Muscle of leg (tissue), 16 donors: ENCODE measurements at places on chromosomes 2 and 18.

GRCh38 chr2:50885948-50886347, 146.0 kb downstream of the NRXN1 start:
- no peak for DNase-seq

DNA sequence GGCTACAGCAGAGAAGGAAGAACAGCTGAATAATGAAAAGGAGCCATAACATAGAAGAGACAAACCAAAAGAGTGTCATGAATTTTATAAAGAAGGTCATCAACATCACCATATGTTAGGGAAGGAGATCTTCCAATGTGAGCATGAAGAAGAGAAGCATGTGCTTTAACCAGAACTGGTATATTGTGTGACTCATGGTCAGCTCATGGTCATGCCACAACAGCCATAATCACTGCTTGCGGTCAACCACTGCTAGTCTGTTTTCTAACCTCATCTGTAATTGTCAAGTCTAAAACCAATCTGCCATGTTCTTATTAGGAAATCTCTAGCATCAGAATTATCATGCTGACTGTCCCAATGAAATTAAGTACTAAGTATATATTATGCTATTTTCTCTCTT, 204.1 kb upstream of the VRK2 start:
- DNase-seq = no peak

- no peak for DNase-seq
Measured at GRCh38 chr2:63984606-63985359, 34.4 kb downstream of the VPS54 start.

DNA sequence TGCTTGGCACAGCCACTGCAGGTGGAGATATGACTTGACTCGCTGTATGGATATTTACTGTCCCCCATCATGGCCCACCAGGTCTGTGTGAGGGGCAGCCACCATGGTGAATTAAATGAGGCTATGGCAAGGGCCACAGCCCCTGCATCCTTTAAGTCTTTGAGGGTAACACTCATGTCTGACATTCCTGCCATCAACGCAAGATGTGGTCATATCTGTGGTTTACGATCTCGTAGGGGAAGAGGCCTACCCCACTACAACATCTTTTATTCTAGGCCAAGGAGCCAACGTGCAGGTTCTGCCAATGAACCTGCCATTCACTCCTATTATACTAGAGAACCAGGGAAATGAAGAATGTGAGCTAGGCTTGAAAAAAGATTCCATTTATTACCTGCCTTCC, 381.6 kb upstream of the ID2 start:
- no peak for DNase-seq

DNA sequence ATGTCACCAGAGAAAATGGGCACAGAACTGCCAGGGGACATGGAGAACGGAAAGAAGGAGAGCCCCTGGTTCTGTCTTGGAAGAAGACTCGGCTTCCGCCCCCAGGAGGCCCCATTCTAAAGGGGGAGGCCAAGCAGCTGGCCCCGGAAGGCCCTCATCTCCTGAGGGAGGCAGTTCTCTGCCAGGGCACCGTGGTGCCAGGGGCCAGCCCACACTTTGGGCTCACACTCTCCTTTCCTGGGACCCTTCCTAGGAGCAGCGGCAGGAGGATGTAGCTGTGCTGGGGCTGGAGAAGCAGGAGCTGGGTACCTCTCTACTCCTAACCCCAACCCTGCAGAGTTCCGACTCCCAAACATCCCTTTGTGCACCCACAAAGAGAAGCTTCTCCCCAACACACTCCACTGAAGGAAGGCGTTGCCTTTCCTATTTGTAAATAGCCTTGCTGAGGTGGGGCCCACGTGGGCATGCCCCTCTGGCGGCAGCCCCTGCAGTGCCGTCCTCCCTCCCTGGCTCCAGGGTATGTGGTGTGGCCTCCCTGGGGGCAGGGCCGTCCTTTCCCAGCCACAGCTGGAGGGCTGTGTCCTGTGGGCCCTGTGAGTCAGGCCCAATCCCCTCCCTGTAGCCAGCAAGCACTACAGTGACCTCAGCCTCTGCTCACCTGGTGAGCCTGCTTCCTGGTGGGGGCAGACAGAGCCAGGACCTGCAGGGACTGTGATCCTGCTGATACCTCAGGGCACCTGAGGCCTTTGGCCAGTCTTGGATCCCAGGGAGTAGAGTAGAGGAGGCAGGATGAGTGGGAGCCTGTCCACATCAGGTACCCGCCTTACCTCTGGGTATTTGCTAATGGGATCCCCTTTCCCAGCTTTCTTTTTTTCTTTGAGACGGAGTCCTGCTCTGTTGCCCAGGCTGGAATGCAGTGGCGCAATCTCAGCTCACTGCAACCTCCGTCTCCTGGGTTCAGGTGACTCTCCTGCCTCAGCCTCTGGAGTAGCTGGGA, 26.6 kb downstream of the ZFP36L2 start:
- no peak for DNase-seq

GRCh38 chr2:232139171-232139594, 177.7 kb downstream of the DIS3L2 start:
- DNase-seq = no peak

DNA sequence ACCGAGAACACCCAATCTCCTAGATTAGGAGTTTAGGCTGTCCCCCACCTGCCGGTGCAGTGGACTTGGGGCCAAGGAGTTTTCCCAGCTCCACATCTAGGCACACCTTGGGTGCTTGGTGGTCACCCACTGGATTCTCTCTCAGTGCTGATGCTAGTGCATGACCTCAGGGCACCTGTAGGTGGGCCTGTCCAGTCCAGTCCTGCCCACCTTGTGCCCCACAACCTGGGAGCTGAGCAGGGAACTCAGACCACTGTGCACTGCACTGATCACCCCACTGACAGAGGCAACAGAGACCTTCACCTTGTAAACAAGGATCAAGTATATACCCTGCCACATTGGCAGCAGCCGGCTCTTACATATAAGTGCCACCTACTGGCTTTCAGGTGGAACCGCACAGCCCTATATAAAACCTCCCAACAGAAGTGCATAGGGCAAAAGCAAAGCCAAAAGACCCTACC, 12.7 kb upstream of the CDH19 start:
- DNase-seq = no peak

DNA sequence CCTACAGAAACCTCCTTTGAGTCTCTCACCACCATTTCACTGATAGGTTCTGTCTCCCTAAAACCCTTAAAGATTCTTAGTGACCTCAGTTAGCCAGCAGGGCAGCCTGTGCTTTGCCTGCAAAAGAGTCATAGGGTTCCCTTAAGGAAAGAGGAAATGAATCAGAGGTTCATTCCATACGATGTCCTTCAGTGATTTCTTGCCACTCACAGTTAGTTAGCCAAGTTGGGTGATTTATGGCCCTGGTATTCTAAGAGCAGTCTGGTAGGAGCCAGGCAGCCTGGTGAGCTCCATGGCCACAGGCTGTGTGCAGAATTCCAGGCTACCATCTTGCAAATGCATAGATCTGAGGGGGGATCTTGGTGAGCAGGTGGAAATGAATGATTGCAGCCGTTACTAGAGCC, 18.7 kb upstream of the CCBE1 start:
- no peak for DNase-seq

- no peak for DNase-seq
Measured at GRCh38 chr2:159759577-159759976, 38.4 kb downstream of the CD302 start.

DNA sequence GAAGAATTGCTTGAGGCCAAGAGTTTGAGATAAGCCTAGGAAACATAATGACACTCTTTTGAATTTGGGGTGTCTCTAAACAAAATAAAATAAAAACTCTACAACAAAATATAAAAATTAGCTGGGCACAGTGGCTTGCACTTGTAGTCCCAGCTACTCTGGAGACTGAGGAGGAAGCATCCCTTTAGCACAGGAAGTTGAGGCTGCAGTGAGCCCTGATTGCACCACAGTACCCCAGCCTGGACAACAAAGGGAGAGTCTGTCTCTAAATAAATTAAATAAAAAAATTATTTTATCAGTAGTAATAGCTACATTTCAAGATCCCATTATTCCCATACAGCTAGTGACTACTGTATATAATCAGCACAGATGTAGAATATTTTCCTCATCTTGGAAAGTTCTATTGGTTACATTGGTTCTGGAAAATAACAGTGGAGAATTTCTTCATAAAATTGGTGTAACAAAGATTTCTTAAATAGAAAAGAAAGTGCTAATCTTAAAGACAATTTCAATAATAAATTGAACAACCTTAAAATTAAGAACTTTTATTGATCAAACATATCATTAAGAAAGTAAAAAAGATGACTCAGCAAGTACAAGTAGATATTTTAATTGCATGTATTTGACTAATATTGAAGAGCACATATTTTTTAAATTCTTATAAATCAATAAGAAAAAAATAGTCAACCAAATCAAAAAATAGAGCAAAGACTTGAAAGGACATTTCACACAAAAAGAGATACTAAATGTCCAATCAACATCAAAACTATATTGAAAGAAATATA, 90.4 kb upstream of the KYNU start:
- no peak for DNase-seq

DNA sequence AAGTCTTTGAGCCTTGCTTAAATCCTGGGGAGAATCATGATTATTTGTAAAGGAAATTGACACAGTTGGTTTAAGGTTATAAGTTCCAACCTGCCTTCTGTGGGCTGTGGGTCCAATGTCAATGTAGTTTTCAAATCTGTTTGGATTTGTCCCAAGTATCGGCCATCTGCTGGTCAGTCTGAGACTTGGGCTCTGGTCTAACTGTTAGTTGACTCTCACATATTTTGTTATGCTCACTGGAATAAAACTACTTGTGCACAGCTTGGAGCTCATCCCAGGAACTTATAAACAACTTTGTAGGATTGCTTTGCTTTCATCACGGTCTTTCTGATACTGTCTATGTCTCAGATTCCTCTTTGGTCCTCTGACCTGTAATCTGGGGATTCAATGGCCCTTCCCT, 1026.2 kb upstream of the ZEB2 start:
- no peak for DNase-seq

- DNase-seq = no peak
Measured at GRCh38 chr18:76486038-76486437, 9.0 kb downstream of the ZNF516 start.

DNA sequence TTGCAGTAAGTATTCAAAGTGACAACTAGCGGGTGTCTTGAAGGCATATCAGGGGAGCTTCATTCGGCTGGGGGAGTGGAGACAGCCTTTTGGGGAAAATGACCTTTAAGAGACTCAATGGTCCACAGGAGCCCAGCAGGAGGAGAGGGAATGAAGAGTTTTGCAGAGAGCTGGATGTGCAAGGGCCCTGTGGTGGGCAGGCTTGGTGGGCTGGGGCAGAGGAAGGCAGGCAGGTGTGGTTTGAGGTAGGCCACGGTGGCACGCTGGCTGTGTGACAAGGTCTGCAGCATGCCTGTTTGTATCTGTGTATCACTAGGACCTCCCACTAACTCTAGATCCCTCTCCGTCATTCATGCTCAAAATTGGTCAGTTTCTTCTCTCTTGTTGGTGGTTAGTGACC, 53.7 kb downstream of the CD8B2 start:
- no peak for DNase-seq

DNA sequence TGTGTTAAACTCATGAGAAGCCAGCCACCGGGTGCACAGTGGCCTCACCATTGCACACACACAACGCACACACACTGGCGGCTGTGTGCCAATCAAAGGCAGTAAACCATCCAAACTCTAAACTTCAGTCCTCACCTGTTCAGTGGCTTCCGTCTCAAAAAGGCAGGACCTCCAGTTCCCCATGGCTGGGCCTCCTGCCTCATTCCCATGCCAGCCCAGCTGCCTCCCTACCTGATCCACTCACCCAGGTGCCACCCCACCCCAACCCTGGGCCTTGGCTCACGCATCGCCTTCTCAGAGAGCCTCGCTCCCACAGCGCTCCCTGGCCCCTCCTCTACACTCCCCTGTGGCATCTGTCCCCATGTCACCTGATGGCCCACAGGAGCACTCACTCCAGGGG, 190.9 kb downstream of the EIPR1 start:
- DNase-seq = no peak

DNA sequence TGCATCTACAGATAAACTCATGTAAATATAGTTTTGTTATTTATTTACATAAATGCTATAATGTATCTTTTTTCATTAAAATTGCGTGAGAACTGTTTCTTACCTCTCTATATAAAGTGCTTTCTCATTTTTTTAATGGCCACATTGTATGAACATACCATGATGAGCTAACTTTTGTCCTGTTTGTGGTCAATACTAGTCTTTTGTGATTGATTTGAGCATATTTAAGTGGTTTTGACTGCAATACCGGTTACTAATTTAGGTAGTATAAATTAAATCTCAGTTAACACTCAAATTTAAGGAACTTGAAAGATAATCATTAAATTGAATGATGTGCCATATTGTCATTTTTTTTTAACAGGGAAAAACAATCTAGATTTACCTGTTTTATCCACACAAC, 108.2 kb downstream of the HAUS1 start:
- no peak for DNase-seq

GRCh38 chr2:36300697-36301096, 54.9 kb upstream of the CRIM1 start:
- no peak for DNase-seq

DNA sequence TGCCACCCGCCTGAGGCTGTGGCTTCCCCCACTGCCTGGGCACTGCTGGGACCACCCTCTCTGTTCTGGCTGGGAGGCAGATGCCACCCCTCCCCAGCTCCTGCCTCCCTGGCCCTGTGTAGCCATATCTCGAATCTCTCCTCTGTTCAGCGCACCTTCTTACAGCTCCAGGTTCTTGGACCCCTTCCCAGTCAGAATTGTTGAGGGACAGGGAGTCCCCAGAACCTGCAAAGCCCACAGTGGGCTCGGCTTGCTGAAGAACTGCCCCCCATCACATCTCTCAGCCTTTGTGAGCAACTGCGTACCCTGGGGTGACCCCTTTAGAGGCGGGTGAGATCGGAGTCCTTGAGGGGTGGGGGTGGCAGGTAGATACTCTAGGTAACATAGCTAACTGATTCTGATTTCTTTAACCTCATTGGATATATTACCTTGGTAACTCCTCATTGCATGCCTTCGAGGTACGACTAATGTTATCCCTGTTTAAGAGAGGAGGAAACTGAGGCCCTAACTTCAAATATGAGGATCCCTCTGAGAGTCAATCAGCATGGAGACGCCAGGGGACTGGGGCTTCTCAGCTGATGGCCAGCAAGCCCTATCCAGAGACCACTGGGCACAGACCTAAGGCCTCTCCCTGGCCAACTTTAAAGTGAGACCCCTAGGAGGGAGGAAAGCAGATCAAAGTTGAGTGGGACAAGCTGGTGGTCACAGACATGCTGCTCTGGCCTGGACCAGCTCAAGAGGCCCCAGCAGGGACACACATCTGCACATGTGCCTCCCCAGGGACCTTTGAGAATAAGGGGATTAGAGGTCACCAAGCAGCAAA, 101.3 kb downstream of the CAPN13 start:
- no peak for DNase-seq

DNA sequence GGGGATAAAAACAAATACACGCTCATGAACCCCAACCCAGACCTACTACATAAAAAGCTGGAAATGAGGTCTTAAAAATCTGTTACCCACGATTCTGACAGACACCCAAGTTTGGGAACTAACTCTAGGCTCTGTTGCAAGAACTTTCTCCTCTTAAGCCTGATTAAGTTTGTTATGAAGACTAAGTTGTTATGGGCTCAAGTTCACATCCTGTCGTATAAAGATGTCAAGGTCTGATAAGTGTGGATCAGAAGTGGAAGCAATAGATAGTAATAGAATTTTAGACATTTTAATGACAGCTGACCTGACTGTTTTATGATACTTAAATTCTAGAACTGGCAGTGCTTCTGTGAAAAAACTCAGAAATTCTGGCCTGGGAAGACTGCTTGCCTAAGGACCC, 43.2 kb downstream of the LPIN2 start:
- DNase-seq = no peak
